ENCODE measurements at places on chromosomes 1 and 21.
A peak's percentile ranks its signal among the peaks of the same experiment; 100 is the strongest.

DNA sequence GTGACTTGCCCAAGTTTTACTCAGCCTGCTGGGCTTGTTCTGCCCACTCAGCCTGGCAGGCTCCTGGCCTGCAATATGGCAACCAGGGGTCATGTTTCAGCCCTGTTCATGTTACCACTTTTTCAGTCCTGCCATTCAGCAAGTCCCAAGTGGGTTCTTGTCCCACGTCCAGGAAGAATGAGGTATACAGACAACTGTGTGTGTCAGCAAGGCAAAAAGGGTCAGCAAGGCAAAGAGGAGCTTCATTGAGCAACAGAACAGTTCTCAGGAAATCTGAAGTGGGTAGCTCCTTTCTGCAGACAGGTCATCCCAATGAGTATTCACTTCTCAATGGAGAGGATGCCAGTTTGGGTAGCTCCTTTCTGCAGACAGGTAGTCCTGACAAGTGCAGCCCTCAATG, 1233.3 kb upstream of the B3GALT2 start:
- no peak for DNase-seq

DNA sequence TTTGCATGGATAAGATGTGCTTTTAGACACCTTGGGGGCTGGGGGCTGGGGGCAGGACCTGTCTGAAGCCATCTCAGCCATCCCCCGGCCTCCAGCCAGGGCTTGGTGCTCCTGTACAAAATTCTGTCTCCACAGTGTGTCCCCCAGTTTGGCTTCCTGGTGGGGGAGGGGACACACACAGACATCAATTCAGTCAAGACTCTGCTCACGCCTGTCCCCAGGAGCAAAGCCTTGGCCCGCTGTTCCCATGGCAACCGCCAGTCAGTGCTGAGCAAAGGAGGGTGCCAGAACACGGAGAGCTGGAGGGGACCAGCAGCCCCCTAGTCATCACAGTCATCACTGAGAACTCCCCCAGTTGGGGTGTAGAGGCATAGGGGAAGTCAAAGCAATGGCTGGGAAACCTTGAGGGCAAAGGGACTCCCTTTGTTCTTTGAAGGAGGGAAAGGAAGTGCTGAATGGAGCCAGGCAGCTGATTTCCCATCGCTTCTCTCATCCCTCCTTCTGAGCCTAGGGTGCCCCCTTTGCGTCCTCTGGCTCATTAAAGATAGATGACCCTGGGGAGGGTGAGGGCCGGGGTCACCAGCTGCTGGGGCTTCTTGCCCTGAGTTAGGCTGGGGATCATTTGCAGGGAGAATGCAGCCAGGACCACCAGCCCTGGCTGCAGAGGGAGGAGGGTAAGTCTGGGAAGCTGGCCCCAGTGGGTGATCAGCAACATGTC, 134.9 kb upstream of the IPO9 start:
- no peak for DNase-seq

GRCh38 chr1:203860396-203861025, 888 bp upstream of the SNRPE start:
- DNase-seq: no peak

DNA sequence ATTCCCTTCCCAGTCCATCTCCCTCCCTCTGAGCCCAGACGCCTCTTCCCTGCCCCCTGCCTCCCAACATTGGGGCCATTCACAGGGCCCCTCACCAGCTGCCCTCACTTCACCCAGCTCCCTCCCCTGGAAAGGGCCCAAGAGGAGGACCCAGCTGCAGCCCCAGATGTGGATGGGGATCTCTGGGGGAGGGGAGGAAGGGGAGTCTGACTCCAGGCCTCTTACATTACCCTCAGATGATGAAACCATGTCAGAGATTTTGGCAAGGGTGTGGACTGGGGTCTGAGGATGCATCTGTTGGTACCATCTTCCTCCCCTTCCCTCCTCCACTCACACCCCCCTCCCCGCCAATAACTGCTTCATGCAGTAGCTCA, 1.1 kb upstream of the KIF21B start:
- no peak for DNase-seq

- DNase-seq: no peak
Observed at GRCh38 chr1:18360251-18360650, 120.5 kb upstream of the KLHDC7A start.

- DNase-seq: no peak
Observed at GRCh38 chr1:6519935-6520671, 28.6 kb upstream of the PLEKHG5 start.

- DNase-seq: no peak
Observed at GRCh38 chr1:114828251-114828650, 26.4 kb upstream of the SYCP1 start.

- DNase-seq: no peak
Observed at GRCh38 chr1:55848906-55849305, 633.7 kb upstream of the USP24 start.

GRCh38 chr1:33281554-33282303, 25.4 kb downstream of the ZNF362 start:
- DNase-seq: no peak

- DNase-seq: no peak
Observed at GRCh38 chr21:45830221-45830640, 151.3 kb upstream of the COL6A1 start.

- peak; percentile 56 for DNase-seq
Observed at GRCh38 chr21:34807146-34807880, 138.5 kb downstream of the CLIC6 start.

DNA sequence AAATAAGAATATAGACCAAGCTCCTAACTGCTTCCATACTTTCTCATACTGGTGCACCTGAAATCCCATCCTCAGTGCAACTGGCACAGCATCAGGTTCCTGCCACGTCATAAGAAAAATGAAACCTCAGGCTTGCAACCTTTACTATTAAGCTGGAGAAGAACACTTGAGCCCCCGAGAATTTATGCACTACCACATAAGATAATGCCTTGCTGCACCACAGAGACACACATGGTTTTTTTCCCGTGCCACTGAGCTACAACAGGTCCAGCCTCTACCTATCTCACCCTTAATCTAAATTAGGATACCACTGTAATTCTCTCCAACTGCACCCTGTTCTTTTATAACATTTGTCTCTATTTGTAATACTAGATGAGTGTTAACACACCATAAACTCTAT, 174.5 kb downstream of the DENND1B start:
- no peak for DNase-seq

DNA sequence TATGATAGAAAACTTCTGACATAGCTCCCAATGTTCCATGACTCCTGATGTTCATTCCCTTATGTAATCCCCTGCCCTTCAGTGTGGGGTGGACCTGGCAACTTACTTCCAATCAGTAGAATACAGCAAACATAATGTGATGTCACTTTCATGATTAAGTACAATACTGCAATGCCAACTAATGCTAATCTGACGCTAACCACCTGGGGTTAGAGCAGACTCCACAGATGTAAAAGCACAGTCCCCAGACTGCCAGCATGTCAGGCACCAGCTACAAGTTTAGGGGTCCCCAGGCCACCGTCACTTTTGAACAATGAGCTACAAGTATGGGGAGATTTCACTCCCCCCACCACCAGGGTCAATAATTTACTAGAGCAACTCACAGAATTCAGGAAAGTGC, 32.3 kb upstream of the FBXO28 start:
- DNase-seq: no peak

DNA sequence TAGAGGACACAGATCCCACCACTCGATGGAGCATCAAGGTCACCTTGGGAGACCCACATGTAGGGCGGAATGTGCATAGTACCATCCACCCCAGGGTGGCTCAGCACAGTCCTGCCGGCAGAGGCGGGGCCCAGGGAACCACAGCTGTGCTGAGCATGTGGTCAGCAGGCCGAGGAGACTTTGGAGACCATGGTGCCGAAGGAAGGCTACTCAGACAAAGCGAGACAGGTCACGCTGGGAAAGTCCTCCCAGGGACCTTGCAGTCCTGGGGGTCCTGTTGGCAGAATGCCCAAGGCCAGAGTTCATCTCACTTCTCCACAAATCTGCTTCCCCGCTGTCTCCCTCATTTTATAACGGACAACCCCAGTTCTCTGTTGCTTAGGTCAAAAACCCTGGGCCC, 22.5 kb downstream of the WNT3A start:
- DNase-seq: no peak

DNA sequence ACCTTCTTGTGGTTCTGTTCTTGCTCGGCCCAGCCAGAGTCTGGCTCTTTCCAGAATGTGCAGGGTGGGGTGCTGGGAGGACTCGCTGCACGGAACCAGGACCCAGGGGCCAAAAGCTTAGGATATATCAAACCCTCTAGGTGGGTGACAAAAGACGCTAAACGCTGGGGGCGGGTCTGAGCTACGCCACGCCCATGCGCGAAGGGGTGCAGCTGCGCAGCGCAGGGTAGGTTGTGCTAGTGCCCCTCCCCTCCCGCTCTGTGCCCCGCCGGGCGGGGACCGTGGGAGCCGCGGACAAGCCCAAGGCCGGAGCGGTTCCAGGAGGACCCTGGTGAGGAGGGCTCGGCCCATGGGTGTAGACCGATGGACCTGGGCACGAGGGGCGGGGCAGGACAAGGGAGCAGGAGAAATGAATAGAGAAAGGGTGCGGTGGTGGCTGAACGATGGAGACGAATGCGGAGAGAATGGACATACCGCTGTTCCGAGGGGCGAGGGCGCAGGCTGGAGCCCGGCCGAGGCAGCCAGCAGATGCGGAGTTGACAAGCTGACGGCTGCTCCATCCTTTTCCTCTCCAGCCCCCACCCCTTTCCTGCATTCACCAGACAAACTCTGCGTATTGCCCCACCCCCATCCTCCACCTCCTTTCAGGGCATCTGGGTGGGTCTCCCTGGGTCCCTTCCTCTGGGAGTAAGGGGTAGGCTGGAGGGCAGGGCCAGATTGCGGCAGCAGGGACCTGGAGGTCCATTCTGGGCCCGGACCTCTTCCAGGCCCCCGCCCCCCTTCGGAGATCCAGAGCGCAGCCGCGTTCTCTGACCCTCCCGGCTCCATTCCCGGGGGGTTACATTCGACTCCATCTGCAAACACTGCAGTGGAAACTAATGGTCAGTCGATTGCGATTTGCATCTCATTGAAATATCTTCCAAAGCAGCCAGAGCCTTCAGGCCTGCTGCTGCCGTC, at the start of gene RUSC1:
Gene RUSC1, plus strand, starts transcription at position 234 of the 957 bp plus-strand sequence. CDS start 880 bp downstream, outside the sequence.
- DNase-seq: peak; percentile 56

GRCh38 chr1:97632075-97632474, 288.8 kb downstream of the DPYD start:
- no peak for DNase-seq

- no peak for DNase-seq
Observed at GRCh38 chr1:92832537-92833114, 786 bp downstream of the RPL5 start.

Data from activated T-helper 9 cell treated with anti-CD3 and anti-CD28 coated beads, Interleukin-2, amount 50 U/mL, for 16 hours (primary cell).